ENCODE measurements at places on chromosomes 1 and 21. TPM values are rescaled to one million over a fixed set of nuclear protein-coding genes. Genes with fewer than 3 reads are reported as not detected.

GRCh38 chr1:87331365-87332241 is 2.9 kb downstream of the LMO4 start:
- DNase-seq = peak; percentile 52

DNA sequence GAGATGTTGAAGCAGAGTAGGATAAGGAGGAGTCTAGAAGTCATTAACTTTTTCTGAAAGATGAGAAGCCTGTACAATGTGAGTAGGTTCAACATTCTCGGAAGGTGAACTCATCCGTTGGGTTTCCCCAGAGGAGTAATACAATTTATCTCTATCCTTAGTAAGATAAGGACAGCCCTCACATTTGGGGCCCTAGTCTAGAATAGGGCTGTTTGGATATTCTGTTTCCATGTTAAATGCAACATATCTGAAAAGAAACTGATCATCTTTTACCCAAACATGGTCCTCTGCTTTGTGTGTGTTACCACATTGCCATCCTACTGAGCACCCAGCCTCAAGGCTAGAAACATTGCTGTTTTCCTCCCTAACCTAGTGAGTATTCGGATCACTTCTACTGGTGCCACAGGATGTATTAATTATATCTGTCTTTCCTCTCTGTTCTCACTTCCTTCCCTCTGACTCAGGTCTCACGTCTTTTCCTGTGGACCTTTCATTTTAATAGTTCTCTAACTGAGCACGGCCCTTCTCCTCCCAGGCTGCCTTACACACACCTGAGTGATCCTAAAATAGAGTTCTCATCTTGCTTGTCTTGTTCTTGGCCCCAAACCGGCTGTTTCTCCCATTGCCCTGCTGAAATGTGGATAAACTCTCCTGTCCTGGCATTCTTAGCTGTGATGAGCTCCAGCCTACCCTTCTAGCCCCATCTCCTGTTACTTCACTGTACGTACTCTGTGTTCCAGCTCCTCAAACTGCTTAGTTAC is 91.7 kb downstream of the CDC14A start:
- no peak for DNase-seq

- DNase-seq = peak; percentile 19
Observed at GRCh38 chr21:36929622-36930021, 36.8 kb downstream of the HLCS start.

The DCDC2B gene
- not detected for total RNA-seq

- no peak for DNase-seq
Observed at GRCh38 chr1:215731699-215732098, 164.6 kb downstream of the KCTD3 start.

The CHI3L2 gene
- 0.55 TPM for total RNA-seq

- no peak for DNase-seq
Observed at GRCh38 chr21:42289926-42290325, 25.3 kb downstream of the TFF3 start.

The ALPL gene
- 0.29 TPM for total RNA-seq
